Adipose tissue (tissue), 3 donors: ENCODE measurements at places on chromosomes 13 and 19. TPM values are rescaled to one million over a fixed set of nuclear protein-coding genes. Genes with fewer than 3 reads are reported as not detected.

SLC25A41 gene
- polyA plus RNA-seq = 0.21 TPM

IRGQ gene
- polyA plus RNA-seq = 2.5 TPM

KIR2DL1 gene
- polyA plus RNA-seq = not detected

IL4I1 gene
- not detected for polyA plus RNA-seq

ZNF177 gene
- 0.56 TPM for polyA plus RNA-seq

NRTN gene
- 0.67 TPM for polyA plus RNA-seq

MIR17HG gene
- 2.4 TPM for polyA plus RNA-seq
